ENCODE measurements at places on chromosomes 4 and X.

GRCh38 chrX:84218726-84219125 is 30.7 kb upstream of the RPS6KA6 start:
- no peak for DNase-seq

DNA sequence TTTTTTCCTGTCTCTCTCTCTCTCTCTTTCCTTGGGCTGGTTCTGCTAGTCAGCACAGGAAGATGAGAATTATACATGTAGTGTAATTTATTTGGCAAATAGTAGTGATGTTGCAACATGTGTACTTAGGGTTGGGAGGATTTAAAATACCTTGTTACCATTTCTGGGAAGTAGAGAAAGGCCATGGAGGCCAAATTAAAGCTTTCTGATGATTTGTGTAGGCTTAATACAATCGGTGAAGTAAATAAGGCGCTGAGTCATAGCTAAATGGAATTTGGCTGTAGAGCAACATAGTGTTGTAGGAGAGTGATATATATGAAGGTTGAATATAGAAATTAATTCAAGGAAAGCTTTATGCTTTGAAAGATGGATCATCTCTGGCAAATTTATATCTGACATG is 295.3 kb downstream of the GRID2 start:
- DNase-seq: no peak

DNA sequence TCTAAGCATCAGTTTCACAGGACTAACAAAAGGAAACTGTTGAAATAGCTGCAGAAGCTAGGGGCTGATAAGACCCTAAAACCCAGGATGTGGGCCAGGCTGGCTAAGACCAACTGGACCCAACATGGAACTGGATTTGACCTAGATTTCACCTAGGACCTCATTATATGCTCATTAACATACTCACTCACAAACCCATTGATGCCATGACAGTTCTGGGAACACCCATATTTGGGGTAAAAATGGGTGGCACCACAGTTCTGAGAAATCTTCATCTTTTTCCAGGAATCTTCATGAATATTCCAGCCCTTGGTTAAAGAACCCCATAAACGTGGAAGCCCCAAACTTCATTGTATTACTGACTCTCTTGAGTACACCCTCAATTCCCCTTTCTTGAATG is 41.1 kb downstream of the HSD17B13 start:
- no peak for DNase-seq

DNA sequence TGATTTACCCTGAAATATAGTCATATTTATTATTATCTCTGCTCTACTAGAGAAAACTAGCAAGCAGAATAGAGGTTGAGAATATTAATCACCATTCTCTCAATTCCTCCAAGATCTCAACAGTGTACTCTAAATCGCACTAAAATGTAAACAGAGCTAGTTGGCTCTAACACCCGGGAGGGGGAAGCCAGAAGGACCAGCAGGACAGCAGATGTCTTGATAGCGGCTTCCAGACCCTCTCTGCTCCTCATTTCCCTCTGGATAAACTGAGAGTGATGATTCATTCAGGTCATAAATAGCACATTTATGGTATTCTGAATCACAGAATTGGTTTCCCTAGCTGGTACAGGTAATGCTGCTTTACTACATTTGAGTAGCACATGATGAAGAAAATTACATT is 82.5 kb downstream of the TBC1D9 start:
- no peak for DNase-seq

DNA sequence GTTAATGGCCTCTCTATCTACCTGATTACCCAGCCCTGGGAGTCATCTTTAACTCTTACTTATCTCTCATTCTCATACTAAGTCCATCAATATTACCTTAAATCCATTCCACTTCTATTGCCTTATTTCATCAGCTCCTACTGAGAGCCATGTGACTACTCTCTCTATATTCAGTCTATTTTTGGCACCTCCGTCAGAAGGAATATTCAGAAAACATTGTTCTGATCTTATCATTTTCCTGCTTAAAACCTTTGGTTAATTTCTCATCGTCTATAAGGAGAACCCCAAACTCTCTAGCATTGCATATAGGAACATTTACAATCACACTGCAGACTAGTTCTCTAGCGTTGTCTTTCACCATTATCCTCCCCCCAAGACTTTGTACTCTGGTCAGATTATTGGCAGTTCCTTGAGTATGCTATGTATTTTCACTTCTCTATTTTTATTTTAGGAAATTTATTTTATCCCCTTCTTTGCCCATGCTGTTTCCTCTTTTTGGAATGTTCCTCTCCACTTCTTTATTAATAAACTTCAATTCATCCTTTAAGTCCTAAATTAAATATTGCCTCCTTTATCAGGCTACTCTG is 13.7 kb upstream of the AMMECR1 start:
- no peak for DNase-seq

DNA sequence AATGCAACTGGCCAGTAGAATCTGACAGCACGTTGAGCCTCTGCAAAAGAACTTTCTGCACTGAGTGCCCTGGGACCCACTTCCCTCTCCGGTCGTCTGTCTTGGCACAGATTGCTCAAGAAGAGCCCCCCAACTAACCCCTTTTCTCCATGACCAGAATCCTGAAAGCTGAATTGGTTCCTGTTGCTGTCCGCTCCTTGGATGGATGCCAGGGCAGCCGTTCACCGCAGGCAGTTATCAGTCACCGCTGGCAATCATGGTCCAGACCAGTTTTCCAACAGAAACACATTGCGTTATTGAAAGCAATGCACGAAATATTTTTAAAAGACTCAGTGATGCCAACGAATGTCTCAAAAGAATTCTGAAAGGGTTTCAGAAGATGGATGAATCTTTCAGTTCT is 733.7 kb upstream of the FRG1 start:
- DNase-seq: no peak

- no peak for DNase-seq
Measured at GRCh38 chr4:138407329-138407728, 165.2 kb upstream of the SLC7A11 start.

GRCh38 chr4:2084316-2084715 is 25.2 kb downstream of the NAT8L start:
- no peak for DNase-seq

DNA sequence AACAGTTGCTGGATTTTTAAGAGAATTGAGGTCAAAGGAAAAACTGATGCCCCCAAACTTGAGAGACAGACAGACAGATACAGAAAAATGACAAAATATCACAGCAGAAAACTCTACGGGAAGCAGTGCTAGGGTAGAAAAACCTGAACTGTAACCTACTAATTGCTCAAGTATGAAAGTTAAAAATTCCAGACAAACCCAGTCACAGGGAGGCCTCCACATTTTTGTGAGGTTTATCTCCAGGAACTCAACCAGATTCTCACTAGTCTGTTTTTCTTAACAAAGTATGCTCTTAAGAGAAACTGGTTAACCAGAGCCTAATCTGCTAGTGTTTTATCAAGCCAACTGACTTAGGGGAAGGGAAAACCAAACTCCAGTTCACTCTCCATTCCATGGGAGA is 19.9 kb upstream of the PPP3CA start:
- peak; percentile 97 for DNase-seq

DNA sequence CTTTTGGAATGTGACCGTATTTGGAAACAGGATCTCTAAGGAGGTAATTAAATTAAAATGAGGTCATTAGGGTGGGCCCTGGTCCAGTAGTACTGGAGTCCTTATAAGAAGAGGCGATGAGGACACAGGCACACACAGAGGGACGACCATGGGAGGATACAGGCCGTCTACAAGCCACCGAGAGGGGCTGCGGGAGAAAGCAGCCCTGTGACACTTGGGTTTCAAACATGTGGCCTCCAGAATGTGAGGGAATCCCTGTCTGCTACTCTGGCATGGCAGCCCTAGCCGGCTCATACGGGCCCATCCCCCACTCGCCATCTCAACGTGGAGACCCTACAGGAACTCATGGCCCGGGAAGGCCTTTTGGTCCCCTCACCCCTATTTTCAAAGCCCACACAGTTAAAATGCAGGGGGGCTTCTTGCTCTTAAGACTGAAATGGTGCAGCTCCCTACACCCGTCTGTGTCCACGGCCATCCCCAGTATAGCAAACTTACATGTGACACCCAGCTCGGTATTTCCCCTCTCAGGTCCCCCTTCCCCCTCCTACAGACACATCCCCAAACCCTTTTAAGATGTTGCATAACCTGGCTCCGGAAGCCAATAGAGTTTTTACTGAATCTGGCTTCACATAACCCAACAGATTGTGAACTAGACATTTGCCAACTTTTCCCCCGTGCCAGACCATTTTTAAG is 124.1 kb upstream of the TBL1X start:
- peak; percentile 68 for DNase-seq

- no peak for DNase-seq
Measured at GRCh38 chr4:76989391-76990061, 40.0 kb downstream of the SEPTIN11 start.

- DNase-seq: peak; percentile 34
Measured at GRCh38 chr4:41360921-41361793, 104.4 kb downstream of the UCHL1 start.

DNA sequence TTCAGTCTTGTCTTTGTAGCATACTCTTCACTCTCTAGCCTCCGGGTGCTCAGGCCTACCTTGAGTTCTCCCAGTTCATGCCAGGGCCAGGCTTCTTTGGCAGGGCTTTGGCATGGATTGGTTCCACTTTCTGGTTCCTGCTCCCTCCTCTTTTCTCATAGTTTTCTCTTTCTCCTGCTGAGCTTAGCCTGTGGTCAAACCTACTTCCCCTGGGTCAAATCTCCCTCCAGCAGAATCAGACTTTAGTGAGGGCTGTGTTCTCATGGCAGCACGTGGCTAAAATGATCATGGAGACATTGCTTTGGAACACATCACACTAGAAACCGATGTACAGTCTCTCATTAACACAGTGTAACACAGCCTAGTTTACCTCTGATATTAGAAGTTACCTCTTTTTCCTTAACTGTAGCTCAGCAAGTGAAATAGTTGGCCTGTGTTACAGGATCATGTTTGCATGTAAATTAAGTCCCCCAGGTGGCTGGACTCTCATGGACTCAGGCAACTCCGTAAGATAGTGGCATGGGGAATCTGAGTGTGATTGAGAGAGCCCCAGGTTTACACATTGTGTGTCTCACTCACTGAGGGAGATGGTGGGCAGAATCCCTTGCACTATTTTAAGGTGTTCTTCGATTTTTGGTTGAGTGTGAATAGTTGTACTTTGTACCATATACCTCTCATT is 13.3 kb downstream of the RAB9A start:
- DNase-seq: no peak

DNA sequence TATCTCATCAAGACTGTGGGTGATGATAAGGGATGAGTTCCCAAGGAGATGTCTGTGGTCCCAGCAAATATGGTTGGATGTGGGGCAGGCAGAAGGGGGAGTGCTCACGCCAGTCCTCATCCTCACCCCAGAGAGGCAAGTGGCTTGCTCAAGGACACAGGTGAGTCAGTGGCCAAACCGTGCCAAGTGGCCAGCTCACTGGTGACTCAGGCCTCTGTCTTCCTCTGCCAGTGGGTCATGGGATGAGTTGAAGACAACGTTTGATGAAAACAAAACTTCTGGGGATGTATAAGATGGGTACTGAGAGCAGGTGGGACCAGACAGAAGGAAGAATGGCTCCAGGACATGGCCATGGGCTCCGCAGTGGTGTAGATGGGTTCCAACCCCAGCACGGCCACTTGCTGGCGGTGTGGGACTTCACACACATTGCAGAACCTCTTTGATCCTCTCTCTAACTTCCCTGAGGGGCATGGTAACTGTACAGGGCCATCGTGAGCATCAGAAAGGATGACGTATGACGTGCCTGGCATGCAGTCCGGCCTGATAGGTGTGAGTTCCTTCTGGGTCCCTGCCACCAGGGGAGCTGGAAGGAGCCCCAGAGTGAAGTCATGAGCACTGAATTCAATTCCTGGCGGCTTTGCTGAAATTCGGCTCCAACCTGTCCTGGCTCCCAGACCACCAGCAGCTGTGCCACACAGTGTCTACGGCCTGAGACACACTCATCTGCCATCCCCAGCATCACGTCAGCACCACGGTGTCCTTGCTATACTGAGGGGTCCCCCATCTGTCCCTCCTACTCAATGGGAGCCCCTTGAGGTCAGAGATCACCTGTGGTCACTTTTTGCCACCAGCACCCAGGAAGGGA is 41.3 kb upstream of the GPR78 start:
- DNase-seq: peak; percentile 62

DNA sequence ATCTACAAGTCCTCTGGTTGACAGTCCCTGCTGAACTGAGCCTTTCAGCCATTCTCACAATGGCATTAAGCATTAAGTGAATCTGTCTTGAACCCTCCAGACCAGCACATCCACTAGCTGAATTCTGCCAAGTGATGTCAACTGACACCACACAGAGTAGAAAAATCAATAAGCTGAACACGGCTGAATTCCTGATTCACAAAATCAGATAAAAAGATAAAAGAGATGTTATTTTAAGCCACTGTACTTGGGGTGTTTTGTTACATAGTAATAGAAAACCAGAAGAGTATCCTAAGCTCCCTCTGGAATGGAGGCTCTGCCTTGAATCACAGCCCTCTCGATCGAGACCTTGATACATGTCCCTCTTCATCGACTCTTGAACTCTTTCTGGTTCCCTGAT is 336.5 kb downstream of the DMD start:
- no peak for DNase-seq

GRCh38 chr4:181728305-181728966 is 514.8 kb upstream of the TENM3 start:
- no peak for DNase-seq

- no peak for DNase-seq
Measured at GRCh38 chr4:115272185-115272584, 158.8 kb upstream of the NDST4 start.

DNA sequence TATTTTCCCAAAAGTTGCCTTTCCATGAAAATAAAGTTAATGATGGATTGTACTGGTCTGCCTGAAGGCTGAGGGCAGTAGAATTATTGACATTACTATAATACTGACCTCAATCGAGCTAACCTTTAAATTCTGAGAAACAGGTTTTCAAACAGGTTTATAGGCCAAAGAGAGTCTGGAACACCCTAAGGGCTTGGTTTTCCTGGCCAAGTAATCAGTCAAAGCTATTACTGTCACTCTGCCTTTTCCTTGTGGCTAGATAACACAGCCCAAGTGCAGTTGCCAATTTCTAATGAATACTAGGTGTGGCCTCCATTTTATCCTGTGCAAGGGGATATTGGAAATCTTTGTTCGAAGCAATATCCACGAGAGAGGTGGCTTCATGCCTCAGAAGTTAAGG is 75.2 kb downstream of the INTS12 start:
- DNase-seq: no peak

- no peak for DNase-seq
Measured at GRCh38 chr4:96293806-96294205, 453.9 kb downstream of the PDHA2 start.

DNA sequence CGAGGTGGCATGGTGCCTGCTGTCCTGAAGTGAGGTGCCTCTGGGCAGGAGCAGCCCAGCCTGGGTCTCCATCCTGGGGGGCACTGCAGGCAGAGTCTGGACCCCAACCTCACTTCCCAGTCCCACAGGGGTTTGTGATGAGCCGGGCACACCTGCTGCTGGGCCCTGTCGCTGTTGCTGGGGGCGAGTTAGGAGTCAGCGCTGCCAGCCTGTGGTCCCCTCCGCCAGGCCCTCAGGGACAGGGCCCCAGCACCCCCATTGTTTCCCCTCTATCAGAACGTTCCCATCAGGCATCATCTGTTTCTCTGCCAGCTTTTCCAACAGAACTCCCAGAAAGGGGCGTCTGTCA is 23.4 kb downstream of the WFS1 start:
- no peak for DNase-seq

Measured in fibroblast of skin of back (primary cell).